ENCODE measurements at places on chromosomes 3 and 15.

DNA sequence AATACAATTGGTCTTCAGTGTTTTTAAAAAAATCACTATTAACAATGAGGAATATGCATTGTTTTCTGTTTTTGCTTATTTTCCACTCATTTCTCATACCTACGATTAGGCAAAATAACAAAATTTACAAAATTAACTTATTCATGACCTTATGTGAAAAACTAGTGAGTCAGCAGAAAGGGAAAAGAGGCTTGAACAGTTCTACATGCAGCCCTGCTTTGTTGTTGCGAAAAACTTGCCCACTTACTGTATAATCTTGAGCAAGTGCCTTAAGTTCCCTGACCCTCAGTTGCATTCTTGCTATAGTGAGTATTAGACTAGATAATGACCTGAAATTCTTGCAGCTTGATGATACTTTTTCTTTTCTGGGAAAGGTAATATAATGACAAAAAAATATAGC lies 551.1 kb upstream of the BCHE start:
- DNase-seq = no peak
- H3K27ac ChIP-seq = no peak overlapping the region
- no peaks in the 10 kb centered on the region for H3K36me3 ChIP-seq
- no peak overlapping the region for H3K4me3 ChIP-seq

GRCh38 chr15:71396536-71397125 lies 281.4 kb downstream of the THSD4 start:
- H3K27ac ChIP-seq = no peak overlapping the region
- peaks cover 2% of the 10 kb centered on the region for H3K27me3 ChIP-seq
- H3K4me1 ChIP-seq = no peaks in the 10 kb centered on the region
- H3K4me3 ChIP-seq = no peak overlapping the region
- DNase-seq = no peak
- H3K36me3 ChIP-seq = no peaks in the 10 kb centered on the region

- peak; percentile 46 for DNase-seq
- H3K4me1 ChIP-seq = peaks cover 30% of the 10 kb centered on the region
- H3K4me3 ChIP-seq = peak overlapping the region; percentile 83
- H3K27me3 ChIP-seq = no peaks in the 10 kb centered on the region
Measured at GRCh38 chr15:56919609-56920366, 1.3 kb downstream of the TCF12 start.

- H3K27ac ChIP-seq = peak within 1 kb of the TSS; percentile 88
- H3K4me3 ChIP-seq = peak within 1 kb of the TSS; percentile 87
- H3K36me3 ChIP-seq = peaks cover 20% of the 10 kb centered on the region
- DNase-seq = peak; percentile 100
Measured at GRCh38 chr3:186570096-186570940, at the start of gene DNAJB11. DNAJB11 (plus strand) TSS chr3:186570720; CDS start chr3:186570898, 178 bp downstream.

- no peaks in the 10 kb centered on the region for H3K4me1 ChIP-seq
- no peaks in the 10 kb centered on the region for H3K36me3 ChIP-seq
- H3K4me3 ChIP-seq = no peak overlapping the region
- no peak for DNase-seq
Measured at GRCh38 chr3:62164196-62164595, 209.2 kb downstream of the FEZF2 start.

- DNase-seq = no peak
- peaks cover 29% of the 10 kb centered on the region for H3K4me1 ChIP-seq
- H3K36me3 ChIP-seq = peaks cover 3% of the 10 kb centered on the region
Measured at GRCh38 chr15:60717008-60717407, 238.1 kb upstream of the ICE2 start.

DNA sequence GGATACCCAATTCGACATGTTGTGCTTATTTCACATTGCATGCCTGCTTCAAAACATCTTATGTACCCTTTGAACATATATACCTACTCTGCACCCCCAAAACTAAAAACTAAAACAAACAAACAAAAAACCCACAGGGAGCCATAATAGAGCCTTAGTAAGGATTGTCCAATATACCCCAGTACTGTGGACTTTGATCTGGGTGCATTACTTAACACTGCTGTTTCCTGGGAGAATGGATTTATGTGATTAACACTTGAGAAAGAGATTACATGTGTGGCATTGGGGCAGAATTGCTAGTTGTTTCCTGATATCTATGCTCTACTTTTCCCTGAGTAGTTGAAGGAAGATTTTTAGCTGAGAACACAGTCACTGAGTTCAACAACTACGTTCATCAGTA lies 583.4 kb upstream of the ROBO1 start:
- no peaks in the 10 kb centered on the region for H3K27me3 ChIP-seq
- no peak overlapping the region for H3K4me3 ChIP-seq
- no peaks in the 10 kb centered on the region for H3K4me1 ChIP-seq
- H3K36me3 ChIP-seq = no peaks in the 10 kb centered on the region
- H3K27ac ChIP-seq = no peak overlapping the region
